ENCODE measurements at places on chromosomes 3 and 15.

GRCh38 chr3:184486614-184487013 lies 75.0 kb upstream of the EPHB3 start:
- no peak for DNase-seq

- DNase-seq: no peak
Observed at GRCh38 chr15:90495067-90495466, 34.7 kb upstream of the CRTC3 start.

DNA sequence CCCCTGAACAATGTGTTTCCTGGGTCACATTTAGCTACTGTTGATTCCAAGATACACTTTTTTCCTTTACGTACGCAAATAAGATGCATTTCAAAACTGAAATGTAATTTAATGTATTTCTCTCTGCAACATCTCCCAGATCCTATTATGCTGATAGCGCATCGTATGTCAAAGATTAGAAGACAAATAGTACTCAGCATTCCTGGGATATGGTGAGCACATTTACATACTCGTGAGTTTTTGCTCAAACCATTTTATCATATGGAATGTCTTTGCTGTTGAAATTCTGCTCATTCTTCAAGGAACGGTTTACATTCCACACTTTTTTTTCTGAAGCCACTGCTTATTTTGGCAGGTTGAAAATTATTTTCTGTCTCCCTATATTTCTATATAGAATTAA lies 221.4 kb downstream of the OXSM start:
- DNase-seq: no peak

GRCh38 chr15:59746777-59747176 lies 57.7 kb upstream of the BNIP2 start:
- DNase-seq: no peak

DNA sequence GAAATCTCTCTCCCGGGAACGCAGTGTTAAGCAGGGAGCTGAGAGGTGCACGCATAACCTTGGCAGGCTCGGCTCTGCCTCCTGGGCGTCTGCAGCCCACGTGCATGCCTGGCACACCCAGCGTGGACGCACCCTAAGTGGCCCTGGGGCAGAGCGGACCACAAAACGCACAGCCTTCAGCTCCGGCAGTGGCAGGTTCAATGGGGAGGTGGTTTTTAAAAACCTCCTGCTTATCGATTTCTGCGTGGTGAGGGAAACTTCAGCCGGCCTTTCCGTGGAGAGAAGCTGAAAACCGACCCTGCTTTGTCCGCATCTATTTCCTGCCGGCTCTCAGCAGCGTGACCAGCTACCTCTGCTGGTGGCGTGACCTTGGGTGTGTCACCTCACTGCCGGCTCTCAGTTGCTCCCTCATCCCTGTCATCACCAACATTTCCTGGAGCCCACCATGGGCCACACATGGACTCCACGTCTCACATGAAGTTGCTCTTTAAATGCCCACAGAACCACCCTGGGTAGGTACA lies 134.8 kb upstream of the MEF2A start:
- no peak for DNase-seq

DNA sequence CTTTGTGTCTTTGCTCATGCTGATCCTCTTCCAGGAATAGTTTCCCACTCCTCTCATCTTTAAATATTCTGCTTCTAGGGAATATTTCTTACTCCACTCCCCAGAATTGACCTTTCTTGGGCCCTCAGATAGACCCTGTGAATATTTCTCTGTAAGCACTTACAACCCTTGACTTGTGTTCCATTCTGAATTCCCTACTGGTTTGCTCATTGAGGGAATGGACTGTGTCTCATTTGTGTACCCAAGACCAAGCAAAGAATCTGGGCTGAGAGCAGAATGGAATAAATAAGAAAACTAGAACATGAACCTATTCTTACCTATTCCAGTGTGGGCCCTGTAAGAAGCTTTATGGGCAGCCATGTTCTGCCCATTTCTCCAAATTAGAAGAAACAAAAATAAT lies 72.7 kb upstream of the TSPAN3 start:
- no peak for DNase-seq

GRCh38 chr15:36177590-36178302 lies 401.7 kb upstream of the CDIN1 start:
- DNase-seq: no peak

All from urothelium cell line (cell line).